Naive B cell (primary cell): ENCODE measurements at places on chromosomes 16 and 17.

DNA sequence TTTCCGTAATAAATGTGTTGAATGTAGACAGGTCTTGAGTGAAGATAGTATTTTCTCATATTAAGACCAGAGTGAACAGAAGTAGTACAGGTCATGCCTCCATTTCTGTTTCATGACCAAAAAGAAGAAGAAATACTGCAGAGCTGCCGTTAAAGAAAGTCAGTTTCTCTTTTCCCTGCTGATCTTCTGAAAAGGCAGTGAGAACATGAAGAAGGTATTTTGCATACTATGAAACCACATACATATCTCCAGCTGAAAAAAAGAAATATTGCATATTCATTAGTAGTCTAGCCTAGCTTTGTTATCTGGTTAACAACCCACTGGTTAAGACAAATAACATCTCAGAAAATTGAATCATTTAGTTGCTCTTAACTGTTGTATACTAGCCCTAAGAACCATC, 138.4 kb downstream of the PHKB start:
- no peak for DNase-seq

DNA sequence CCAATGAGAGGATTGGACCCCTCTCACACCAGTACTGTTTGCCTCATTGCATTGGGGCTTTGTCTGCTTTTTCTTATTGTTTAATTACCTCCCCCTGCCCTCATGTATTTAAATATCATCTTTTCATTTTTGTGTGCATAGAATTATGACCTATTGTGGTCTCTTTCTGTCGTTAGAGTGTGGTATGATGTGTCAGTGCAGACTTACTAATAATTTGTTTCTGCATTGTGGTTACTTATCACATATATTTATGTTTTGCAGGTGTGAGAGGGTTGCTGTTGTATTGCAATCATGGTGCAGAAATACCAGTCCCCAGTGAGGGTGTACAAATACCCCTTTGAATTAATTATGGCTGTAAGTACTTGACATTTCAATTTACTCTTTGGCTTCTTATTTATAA, 2.5 kb downstream of the SEC14L1 start:
- DNase-seq, result no peak

- no peak for DNase-seq
These were observed 944 bp downstream of the CDH16 start for GRCh38 chr16:66917741-66918140.

GRCh38 chr16:30354423-30355143, 525 bp downstream of the CD2BP2 start:
- no peak for DNase-seq

DNA sequence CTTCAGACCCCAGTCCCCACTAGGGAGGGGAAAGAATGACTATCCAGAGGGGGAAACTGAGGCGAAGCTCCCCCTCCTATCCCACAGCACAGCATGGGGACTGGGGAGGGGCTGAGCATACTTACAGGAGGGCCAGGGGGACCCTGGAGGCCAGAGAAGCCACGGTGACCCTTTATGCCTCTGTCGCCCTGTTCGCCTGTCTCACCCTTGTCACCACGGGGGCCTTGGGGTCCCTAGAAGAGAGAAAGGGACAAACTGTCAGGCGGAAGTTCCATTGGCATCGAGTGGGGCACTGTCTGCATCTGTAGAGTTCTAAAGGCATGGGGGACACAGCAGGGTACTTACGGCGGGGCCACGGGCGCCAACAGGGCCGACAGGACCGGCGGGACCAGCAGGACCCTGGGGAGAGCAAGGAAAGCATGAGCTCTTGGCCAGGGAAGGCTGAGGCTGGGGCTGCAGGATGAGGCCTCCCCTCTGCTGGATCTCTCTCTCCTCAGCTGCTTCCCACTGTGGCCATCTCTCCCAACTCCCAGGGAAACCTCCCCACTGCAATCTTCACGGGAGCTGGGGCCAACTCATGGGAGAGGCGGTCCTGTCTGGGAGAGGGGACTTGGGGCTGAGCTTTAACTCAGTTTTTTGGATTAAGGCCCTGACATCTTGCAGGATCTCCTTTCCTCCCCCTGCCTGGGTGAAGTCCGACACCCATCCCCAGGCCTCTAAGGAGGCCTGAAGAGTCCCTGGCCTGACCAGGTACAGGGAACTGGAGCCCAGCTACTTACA, 13.5 kb downstream of the COL1A1 start:
- DNase-seq, result no peak

DNA sequence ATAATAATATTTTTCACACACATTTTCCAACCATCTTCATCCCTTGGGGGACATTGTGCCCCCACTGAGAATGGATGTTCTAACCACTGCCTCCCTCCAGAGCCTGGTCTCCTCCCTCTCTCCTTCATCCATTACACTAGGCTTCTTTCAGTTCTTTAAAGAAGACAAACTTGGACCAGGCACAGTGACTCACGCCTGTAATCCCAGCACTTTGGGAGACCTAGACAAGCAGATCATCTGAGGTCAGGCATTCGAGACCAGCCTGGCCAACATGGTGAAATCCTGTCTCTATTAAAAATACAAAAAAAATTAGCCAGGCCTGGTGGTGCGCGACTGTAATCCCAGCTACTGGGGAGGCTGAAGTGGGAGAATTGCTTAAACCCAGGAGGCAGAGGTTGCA, 6.5 kb downstream of the ALOX15 start:
- DNase-seq, result no peak

DNA sequence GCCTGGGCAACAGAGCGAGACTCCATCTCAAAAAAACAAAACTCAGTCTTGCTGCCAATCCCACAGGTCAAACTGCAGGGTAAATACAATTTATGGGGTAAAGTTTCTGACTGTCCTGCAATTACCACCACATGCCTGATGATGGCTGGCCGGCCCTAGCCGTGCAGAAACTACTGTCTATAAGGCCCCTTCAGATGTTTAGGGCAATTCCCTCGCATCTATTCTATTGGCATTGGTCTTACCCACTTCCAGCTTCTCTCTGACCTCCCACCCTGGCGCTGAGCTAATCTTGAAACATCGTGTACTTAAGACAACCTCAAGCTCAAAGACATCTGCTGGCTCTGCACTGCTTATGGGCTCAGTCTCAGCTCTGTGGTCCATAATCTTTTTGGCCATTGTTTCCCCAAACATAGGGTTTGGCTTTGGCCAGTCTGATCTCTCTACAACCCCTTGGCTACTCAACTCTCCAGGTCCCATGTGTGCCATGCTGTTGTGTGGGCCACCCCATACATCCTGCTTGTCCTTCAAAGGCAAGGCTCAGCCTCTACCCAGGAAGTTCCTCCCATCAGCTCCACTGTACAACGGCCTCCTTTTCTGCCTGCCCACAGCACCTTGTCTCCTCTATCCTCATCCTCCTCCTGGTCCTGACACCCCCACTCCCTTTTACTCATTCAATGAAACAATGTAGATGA, 16.6 kb downstream of the MAP3K14 start:
- no peak for DNase-seq

DNA sequence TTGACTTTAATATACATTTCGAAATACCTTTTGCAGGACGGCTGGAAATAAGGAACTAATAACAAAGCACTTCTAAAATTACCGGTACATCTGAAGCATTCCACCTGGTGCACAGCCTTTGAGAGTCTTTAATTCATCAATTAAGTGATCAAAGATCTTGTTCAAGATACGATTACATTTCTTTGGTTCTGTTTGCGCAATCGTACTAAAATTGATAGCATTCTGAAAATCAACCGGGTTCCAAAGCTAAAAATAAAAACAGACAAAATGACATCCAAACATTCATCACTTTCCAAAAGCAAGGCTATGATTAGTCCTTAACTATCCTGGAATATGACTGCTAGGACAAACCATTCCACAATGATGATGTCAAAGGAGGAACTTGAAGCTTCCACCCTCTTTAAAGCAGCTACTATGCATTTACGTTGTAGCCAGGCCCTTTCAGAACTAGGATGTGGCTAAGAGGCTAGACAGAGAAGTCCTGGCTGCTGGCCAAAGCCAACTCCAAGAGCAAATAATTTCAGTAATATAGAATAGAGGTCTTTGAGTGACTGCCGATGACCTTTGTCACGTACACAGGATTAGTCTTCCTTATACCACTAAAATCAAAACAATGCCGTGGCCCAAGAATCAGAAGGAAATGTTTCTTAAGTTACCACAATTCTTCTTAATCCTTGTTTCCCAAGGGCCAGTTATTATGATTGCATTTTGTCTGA, 299.8 kb upstream of the PSMD7 start:
- no peak for DNase-seq

DNA sequence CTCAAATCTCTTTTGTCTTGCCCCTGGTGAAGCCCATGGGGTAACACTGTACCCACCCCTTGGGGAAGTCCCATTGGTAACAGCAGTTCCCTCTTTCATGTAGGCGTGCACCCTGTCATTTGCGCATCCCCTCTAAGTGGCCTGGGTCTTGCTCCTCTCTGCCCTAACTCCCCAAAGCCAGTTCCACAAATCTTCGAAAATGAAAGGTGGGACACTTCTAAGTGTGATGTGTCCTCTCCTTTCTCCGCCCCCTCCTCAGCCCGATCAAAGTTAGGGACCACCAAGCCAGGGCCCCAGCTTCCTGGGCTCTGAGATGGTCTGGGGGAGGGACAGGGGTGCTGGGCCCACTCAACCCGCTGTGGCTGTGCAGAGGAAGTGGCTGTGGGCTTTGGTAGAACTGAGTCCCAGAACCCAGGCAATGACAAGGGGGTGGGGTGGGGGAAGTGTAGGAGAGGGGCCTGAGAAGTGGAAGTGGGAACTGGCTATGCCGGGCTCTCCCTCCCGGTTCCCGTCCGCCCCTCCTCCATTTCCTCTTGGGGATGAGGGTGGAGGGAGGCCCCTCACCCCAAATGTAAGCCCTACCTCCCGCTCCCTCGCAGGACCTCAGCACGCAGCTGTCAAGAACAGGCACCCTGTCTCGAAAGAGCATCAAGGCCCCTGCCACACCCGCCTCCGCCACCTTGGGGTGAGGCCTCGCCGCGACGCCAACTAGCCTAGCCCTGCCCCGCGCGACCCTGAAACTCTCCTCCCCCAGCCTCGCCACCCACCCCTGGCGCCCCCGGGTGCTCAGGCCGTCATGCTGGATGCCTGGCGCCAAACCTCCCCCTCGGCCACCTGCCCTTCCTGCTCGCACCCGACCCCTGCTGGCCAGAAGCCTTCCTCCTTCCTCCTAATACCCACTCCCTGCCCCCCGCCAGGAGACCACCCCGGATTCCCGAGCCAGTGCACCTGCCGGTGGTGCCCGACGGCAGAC, 8.7 kb downstream of the ABI3 start:
- DNase-seq, result peak; percentile 82

DNA sequence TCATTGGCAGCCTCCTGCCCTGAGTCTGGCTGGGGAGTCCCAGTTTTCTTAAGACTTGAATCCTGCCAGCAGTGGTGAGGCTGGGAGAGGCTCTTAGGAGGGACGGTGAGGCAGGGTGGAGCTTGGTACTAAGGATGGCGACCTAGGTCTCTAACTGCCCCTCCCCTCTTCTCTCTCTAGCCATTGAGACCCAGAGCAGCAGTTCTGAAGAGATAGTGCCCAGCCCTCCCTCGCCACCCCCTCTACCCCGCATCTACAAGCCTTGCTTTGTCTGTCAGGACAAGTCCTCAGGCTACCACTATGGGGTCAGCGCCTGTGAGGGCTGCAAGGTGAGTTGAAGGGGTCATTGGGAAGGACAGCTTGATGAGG, 16.4 kb downstream of the GJD3 start:
- no peak for DNase-seq

GRCh38 chr17:42187833-42188232, 2.6 kb upstream of the HCRT start:
- no peak for DNase-seq

DNA sequence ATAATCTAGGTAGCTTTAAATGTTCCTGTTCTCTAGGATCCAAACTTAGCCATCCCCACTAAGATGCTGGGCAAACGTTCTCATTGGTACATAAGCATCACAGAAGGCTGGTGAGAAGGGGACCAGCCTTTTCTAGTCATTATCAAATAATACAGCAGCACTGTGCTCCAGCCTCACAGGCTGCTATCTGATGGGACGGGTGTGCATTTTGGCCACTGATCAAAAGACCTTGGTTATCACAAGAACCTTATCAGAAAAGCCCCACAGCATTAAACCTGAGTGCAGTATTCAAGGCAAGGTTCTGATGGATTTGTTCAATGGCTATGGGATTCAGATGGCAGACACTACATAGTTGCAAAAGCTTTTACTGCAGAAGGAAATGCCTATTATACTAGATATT, 19.1 kb upstream of the KPNB1 start:
- no peak for DNase-seq
